ENCODE measurements at places on chromosomes 1 and 21. TPM values are rescaled to one million over a fixed set of nuclear protein-coding genes. Genes with fewer than 3 reads are reported as not detected.
A peak's percentile ranks its signal among the peaks of the same experiment; 100 is the strongest.

- DNase-seq = no peak
Observed at GRCh38 chr1:192698731-192699130, 62.8 kb downstream of the RGS13 start.

The ECM1 gene
- polyA plus RNA-seq = 36.4 TPM

DNA sequence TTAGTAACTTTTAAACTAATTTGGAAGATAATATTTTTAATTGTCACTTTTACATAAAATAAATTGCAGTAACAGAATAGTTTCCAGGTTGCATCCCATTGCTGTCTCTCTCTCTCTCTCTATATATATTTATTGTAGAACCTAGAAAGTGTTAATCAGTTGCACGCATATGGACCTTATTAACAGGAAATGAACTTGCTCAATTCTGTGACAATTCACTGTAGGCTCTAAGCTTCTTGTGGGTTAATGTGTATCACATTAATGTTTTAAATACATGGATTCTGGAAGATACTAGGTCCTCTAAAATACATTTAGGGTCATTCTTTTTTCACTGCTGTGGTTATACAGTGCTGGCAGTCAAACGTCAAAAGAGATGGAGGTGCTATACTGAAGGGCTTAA, 33.1 kb downstream of the LRRC71 start:
- DNase-seq = no peak

DNA sequence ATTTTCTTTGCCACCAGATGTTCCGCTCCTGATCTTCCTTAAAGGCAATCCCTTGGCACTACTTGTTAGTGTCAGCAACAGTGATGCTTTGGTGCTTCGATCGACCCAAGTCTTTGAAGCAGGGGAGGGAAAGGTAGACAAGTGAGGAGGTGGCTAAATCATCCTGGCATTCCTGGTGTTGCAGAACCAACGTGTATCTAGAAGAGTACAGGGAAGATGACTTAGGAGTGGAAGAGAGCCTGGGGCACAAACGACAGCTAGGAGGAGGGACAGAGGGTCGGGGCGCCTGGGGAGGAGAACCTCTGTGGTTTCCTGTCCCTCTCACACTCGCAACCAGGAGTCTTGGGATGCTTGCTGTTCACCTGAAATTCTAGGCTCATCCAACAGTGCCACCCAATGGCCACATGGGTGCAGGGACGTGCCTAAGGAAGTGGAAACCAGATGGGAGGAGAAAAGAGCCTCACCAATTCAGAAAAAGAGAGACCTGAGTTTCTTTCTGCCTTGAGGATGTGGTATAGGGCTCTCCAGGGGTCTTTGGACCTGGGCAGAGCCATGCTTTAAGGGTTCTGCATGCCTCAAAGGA, 9.5 kb upstream of the KCNA2 start:
- DNase-seq = peak; percentile 68

The CZIB gene
- 76.5 TPM for polyA plus RNA-seq

DNA sequence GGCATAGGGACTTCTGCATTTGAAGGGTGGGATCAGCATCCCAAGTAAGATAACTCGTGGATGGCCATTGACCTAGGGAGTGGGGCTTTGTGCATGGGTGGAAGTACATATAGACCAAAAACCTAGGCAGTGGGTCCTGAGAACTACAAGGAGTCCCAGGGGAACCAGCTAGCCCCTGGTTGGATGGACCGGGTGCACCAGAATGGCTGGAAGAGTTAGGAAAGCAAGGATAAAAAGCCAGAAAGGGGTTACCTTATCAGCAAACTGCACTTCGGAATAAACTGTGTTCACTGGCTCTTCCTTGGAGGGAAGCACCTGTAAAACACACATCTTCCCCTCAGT, 26.6 kb upstream of the SLAMF6 start:
- DNase-seq = no peak

The DEPDC1 gene
- polyA plus RNA-seq = not detected

DNA sequence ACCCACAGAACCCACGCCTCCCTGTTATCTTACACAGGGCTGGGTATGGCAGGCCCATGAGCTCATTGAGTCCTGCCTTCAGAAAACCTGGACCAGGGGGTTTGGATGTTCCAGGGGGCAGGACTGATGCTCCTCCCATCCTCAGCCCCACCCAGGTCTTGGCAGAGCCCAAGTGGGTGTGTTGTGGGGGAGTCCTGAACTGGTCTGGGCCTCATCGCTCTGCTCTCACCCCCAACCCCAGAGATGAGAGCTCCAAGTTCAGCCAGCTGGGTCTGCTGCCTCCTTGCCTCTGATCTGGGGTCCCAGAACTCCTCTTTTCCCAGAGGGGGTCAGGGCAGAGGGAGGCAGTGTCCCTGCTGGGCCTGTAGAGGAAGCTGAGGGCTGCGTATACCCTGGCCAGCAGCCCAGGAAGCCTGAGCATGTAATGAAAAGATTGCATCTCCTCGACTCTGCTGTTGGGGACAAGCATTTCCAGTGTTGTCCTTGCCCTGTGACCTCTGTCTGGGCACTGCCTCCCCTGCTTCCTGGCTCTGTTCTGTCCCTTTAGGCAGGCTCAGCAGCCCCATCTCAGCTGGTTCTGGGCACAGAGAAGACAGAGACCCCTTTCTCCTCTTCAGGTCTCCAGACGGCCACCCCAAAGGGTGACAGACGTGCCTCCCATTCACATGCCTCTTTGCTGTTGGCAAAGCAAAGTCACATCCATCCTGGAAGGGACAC, 54.7 kb upstream of the EPS8L3 start:
- DNase-seq = no peak

Data from kidney (tissue), 22 donors.